Panc1 (cell line): ENCODE measurements at places on chromosomes 11 and 22. TPM values are rescaled to one million over a fixed set of nuclear protein-coding genes. Genes with fewer than 3 reads are reported as not detected.
A peak's percentile ranks its signal among the peaks of the same experiment; 100 is the strongest.

Gene AAMDC
- 52.7 TPM for total RNA-seq

DNA sequence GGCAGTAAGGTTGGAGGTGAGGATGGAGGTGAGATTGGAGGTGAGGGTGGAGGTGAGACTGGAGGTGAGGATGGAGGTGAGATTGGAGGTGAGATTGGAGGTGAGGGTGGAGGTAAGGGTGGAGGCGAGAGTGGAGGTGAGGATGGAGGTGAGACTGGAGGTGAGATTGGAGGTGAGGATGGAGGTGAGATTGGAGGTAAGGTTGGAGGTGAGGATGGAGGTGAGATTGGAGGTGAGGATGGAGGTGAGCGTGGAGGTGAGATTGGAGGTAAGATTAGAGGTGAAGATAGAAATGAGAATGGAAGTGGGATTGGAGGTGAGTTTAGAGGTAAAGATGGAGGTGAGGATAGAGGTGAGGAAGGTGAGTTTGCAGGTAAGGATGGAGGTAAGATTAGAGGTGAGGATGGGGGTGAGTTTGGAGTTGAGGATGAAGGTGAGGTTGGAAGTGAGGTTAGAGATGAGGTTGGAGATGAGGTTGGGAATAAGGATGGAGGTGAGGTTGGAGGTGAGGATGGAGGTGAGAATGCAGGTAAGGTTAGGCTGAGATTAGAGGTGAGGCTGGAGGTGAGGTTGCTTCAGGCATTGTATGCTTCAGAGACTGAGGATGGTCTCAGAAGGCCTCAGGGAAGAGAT is 12.2 kb downstream of the NCF4 start:
- H3K4me1 ChIP-seq: no peaks in the 10 kb centered on the region
- no peak overlapping the region for H3K4me3 ChIP-seq

DNA sequence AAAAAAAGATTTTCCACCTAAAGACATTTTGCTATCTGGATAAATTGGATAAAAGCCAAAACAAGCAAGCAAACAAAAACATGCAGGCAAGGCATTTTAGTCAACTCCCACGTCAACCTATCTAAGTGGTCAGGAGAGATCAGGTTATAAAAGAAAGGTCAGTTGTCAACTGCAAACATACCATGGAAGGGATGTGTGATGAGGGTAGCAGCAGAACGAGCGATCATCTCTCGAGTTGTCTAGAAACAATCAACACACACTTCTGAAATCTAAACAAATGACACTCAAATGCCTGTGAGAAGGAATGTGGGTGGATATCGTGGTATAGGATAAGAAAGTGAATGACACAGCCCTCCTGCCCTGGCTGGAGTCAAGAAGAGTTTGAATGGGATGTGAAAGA is 10.9 kb downstream of the MTCH2 start:
- peaks cover 25% of the 10 kb centered on the region for H3K36me3 ChIP-seq
- H3K27ac ChIP-seq: no peak overlapping the region
- H3K4me1 ChIP-seq: no peaks in the 10 kb centered on the region
- DNase-seq: no peak
- H3K27me3 ChIP-seq: no peaks in the 10 kb centered on the region

Gene MS4A2
- not detected for total RNA-seq

- no peaks in the 10 kb centered on the region for H3K36me3 ChIP-seq
- no peaks in the 10 kb centered on the region for H3K4me1 ChIP-seq
- H3K27ac ChIP-seq: no peak overlapping the region
- H3K27me3 ChIP-seq: no peaks in the 10 kb centered on the region
Measured at GRCh38 chr22:37274380-37274862, 7.9 kb upstream of the CYTH4 start.

Gene SCGB1D2
- 0.85 TPM for total RNA-seq

Gene ZDHHC5
- total RNA-seq: 80.6 TPM

Gene GAB4
- not detected for total RNA-seq

DNA sequence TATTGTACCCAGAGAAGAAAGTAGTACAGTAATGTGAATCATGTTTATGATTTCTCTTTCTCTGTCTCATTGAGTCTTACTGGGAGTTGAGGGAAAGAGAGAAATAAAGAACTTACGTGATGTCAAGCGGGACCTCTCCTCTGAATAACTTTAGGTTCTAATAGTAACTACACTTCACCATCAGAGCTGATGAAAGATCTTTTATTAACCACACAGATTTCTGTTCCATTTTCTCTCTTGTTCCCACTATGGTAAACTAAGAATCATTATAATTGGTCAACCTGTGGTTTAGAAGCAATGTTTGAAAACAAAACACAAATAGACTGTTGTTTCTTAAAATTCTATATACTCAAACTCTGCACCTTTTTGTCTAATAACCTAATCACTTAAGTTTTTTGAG is 142.3 kb downstream of the ELP4 start:
- no peak for DNase-seq
- no peak overlapping the region for H3K4me3 ChIP-seq

GRCh38 chr22:37782340-37783168 is 25.2 kb upstream of the GCAT start:
- H3K4me1 ChIP-seq: peaks cover 5% of the 10 kb centered on the region
- peak overlapping the region; percentile 48; the same call in 1 of the 2 replicates for H3K27ac ChIP-seq
- H3K27me3 ChIP-seq: no peaks in the 10 kb centered on the region
- DNase-seq: no peak

DNA sequence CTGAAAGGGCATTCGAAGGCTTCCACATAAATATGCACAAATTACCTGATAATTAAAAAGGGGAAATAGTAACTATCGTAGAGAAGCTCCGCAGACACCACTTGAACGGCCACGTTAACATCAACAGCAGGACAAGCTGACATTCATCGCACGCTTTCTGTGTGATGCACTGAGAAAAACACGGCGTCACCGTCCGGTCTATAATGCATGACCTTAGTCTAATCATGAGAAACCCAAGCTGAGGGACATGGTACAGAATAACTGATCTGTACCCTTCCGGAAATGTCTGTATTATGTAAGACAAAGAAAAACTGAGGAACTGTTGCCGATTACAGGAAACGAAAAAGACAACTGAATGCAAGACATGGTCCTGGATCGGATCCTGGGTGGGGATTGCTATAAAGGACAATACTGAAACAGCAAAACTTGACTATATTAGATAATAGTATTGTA is 678 bp upstream of the RANGAP1 start:
- no peak for DNase-seq
- no peaks in the 10 kb centered on the region for H3K27me3 ChIP-seq
- H3K4me1 ChIP-seq: peaks cover 41% of the 10 kb centered on the region
- H3K27ac ChIP-seq: peak overlapping the region; percentile 95
- peaks cover 9% of the 10 kb centered on the region for H3K36me3 ChIP-seq

- peaks cover 9% of the 10 kb centered on the region; the same call in 1 of the 2 replicates for H3K4me1 ChIP-seq
- H3K36me3 ChIP-seq: peaks cover 14% of the 10 kb centered on the region
- H3K27me3 ChIP-seq: no peaks in the 10 kb centered on the region
- peak overlapping the region; percentile 95 for H3K4me3 ChIP-seq
Measured at GRCh38 chr22:28801845-28802594, 1.7 kb upstream of the XBP1 start.

DNA sequence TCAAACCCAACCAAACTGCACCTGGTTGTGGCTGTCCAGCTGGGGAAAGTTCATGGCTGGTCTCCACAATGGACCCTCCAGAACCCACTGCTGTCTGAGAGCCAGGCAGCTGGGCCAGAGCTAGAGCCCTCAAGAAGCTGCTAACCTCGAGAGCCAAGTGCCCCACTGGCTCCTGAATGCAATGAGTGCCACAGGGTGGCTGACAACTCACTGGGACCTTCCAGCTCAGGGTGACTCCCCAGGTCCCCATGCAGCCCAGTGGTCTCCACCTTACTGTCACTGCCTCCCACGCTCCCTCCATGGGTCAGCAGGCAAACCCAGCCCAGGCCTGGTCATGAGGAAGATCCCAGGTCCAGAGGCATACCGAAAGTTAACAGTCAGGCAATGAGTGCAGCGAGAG is 8.0 kb upstream of the CHST1 start:
- no peak for DNase-seq
- H3K27ac ChIP-seq: no peak overlapping the region
- H3K4me1 ChIP-seq: no peaks in the 10 kb centered on the region
- H3K4me3 ChIP-seq: no peak overlapping the region

DNA sequence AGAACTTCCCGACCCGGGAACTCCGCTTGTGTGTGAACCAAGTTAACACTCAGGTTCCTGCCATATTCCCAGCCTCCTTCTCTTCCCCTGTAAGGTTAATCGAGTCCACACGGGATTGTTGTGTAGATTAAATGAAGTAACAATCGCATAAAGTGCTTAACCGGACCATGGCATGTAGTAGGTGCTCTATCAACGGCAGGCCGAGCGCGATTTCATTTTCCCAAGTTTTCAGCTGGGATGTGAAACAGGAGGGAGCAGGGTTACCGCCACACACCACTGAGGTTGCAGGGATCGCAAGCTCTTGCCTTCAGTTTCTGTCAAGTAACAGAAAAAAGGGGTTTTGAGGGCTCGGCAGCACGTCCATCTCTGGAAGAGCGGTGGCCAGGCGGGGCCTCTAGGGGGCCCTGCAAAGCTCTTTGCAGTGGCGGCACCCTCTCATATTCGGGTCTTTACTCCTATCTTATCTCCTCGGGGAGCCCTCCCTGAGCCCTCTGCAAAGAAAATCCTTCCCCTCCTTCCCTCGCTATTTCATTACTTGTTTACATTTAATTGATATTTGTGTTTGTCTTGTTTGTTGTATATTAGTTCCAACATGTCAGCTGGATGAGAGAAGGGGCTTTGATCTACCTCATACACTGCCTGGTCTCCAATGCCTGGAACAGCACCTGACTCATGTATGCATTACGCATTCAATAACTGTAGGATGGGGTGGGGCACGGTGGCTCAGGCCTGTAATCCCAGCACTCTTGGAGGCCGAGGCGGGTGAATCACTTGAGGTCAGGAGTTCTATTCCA is 816 bp upstream of the PLEKHA7 start:
- no peak for DNase-seq
- H3K27ac ChIP-seq: peak overlapping the region; percentile 71
- no peaks in the 10 kb centered on the region for H3K36me3 ChIP-seq
- peaks cover 10% of the 10 kb centered on the region; the same call in 1 of the 2 replicates for H3K4me1 ChIP-seq

Gene OTOG
- not detected for total RNA-seq

DNA sequence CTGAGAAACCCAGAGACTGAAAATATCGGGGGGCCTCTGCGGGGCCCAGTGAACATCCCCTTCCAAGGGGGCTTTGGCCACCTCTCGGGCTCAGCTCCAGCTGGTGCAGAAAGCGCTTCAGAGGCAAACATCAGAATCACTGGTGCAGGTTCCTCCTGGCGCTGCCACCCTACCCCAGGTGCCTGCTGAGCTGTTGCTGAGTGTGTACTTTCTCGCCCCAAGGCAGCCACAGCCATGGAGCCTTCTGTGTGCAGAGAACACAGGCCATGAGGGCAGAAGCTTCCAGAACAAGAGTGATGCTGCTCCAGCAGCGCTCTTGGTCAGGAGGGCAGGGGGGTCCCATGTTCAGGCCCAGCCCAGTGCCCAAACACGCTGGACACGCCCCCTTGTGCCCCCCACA is 6.3 kb downstream of the DRD4 start:
- no peak overlapping the region for H3K4me3 ChIP-seq
- peaks cover 21% of the 10 kb centered on the region for H3K4me1 ChIP-seq
- H3K27ac ChIP-seq: peak overlapping the region; percentile 5; the same call in 1 of the 2 replicates
- no peak for DNase-seq
- H3K36me3 ChIP-seq: no peaks in the 10 kb centered on the region

GRCh38 chr11:109945626-109946321 is 147.4 kb upstream of the ZC3H12C start:
- H3K4me1 ChIP-seq: no peaks in the 10 kb centered on the region
- H3K27me3 ChIP-seq: peaks cover 7% of the 10 kb centered on the region; the same call in 1 of the 2 replicates
- H3K36me3 ChIP-seq: no peaks in the 10 kb centered on the region
- H3K4me3 ChIP-seq: peak overlapping the region; percentile 53; the same call in 1 of the 2 replicates
- DNase-seq: no peak

- H3K4me1 ChIP-seq: no peaks in the 10 kb centered on the region
- DNase-seq: no peak
- no peak overlapping the region for H3K4me3 ChIP-seq
- H3K36me3 ChIP-seq: peaks cover 14% of the 10 kb centered on the region
- no peak overlapping the region for H3K27ac ChIP-seq
- no peaks in the 10 kb centered on the region for H3K27me3 ChIP-seq
Measured at GRCh38 chr22:30582788-30583545, 8.5 kb upstream of the GAL3ST1 start.

DNA sequence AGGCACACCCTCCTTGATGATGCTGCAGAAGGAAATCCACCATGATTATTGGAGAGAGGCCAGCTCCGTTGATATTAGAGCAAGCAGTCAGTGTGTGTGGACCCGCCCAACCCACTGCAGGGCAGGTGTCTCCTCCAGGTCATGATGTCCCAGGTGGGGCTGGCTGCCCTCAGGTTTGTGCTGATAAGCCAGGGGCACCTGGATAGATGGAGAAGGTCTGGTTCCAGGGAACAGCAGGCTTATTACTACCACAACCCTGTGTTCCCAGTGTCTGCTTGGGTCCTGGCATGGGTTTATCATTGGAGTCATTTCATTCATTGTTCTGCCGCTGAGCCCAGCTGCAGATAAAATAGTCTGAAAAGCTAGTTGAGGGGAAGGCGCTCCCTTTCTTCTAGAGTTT is 181.1 kb upstream of the NECTIN1 start:
- H3K4me1 ChIP-seq: no peaks in the 10 kb centered on the region
- no peak overlapping the region for H3K27ac ChIP-seq
- H3K27me3 ChIP-seq: peaks cover 23% of the 10 kb centered on the region
- DNase-seq: no peak
- no peaks in the 10 kb centered on the region for H3K36me3 ChIP-seq

- no peaks in the 10 kb centered on the region for H3K4me1 ChIP-seq
- no peak overlapping the region for H3K27ac ChIP-seq
- no peak for DNase-seq
- no peak overlapping the region for H3K4me3 ChIP-seq
- H3K36me3 ChIP-seq: no peaks in the 10 kb centered on the region
Measured at GRCh38 chr11:12547953-12548650, 126.1 kb upstream of the TEAD1 start.

Gene PNPLA5
- total RNA-seq: not detected

- H3K4me1 ChIP-seq: no peaks in the 10 kb centered on the region
- DNase-seq: no peak
- no peak overlapping the region for H3K27ac ChIP-seq
Measured at GRCh38 chr11:2477936-2478335, 33.1 kb downstream of the KCNQ1 start.

DNA sequence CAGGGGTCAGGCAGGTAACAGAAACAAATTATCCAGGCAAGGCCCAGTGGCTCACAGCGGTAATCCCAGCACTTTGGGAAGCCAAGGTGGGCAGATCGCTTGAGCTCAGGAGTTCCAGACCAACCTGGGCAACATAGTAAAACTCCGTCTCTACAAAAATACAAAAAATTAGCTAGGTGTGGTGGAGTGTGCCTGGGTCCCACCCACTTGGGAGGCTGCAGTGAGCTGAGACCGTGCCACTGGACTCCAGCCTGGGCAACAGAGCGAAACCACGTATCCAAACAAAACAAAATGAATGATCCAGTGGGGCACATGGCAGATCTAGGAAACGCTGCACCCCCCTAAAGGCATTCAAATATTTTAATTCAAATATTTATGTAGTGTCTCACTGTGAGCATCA is 9.9 kb downstream of the NUMA1 start:
- no peak for DNase-seq
- H3K4me3 ChIP-seq: no peak overlapping the region
- H3K27me3 ChIP-seq: no peaks in the 10 kb centered on the region
- H3K27ac ChIP-seq: peak overlapping the region; percentile 15; the same call in 1 of the 2 replicates
- H3K4me1 ChIP-seq: peaks cover 22% of the 10 kb centered on the region
- H3K36me3 ChIP-seq: no peaks in the 10 kb centered on the region

- no peaks in the 10 kb centered on the region; the same call in 1 of the 2 replicates for H3K4me1 ChIP-seq
- 0 out of 2 replicates have a peak, but pooled peaks cover 8% of the 10 kb centered on the region for H3K27me3 ChIP-seq
- no peak overlapping the region for H3K4me3 ChIP-seq
- no peak for DNase-seq
Measured at GRCh38 chr22:26380072-26380830, 48.8 kb upstream of the ASPHD2 start.

- H3K36me3 ChIP-seq: no peaks in the 10 kb centered on the region
- H3K4me3 ChIP-seq: no peak overlapping the region
- no peak overlapping the region for H3K27ac ChIP-seq
Measured at GRCh38 chr22:44567846-44568493, 69.9 kb upstream of the RTL6 start.
